ENCODE measurements at places on chromosomes 7 and 10.

DNA sequence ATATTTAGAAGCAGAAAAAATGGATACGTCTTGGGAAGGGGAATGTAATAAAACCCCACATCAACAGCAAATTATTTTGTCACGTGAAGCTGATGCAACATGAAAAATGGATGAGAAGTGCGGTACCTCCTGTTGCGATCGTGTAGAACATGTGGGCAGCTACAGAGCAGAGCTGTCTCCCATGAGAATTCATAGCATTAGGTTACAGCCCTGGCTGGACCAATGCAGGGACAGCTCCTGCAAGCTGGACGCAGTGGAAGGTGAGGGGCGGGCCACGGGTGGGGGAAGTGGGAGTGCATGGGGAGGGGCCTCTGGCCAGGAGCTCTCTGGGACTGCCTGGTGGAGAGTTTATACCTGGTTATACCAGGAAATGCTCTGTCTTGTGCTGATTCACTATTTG, 120.3 kb downstream of the GATA3 start:
- no peak for DNase-seq

- DNase-seq, result peak; percentile 30
These were observed 28.2 kb downstream of the PHYH start for GRCh38 chr10:13271552-13272163.

DNA sequence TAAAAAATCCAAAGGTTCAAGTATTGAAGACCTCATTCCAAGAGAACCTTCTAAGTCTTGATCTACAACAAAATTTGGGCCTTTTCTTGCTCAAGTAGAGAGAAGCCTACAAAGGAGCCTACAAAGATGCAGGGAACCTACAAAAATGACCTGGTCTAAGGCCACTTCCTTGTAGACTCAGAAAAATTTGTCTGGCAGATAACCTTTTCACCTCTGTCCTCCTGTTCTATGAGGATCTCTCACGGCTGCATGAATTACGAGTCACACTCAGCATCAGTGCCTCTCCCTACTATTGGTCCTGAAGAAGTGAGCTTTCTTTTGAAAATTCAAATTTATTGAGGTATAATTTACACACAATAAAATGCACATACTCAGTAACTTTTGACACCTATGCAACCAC, 29.3 kb downstream of the CCNJ start:
- DNase-seq, result no peak

DNA sequence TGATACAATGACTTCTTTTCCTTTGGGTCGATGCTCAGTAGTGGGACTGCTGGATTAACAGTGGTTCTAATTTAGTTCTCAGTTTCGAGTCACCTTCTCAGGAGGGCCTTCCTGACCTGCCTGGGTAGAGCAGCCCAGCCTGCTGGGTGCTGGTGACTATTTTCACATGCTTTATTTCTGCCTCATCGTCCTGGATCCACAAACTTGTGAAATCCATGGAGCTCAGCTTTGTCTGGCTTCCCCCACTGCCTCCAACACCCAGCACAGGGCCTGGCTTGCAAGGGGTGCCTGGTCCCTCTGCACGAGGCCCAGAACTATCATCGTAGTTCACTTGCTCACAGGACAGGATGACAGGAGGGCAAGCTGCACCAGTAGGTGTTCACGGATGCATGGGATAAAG, 46.9 kb downstream of the SPOCK2 start:
- no peak for DNase-seq

DNA sequence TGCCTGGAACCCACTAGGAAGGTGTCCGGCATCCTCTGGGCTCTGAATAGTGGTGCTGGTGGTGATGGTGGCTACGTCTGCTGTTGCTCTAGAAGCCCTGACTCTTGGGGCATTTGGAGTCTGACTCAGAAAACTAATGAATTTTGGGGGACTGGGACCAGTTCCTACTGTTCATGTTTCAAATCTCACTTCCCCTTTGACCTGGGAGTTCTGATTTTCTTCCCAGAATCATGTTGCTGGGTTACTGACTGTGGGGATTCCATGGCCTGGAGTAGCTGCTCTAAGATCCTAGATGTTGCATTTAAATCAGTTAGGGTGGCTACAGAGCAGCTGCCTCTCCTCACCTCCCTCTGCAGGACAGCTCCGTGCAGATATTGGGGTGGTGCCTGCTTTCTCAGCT, 3.2 kb downstream of the TSPAN33 start:
- DNase-seq, result no peak

GRCh38 chr10:78000206-78000605, 29.1 kb downstream of the POLR3A start:
- DNase-seq, result no peak
